SIG-M5 (cell line): ENCODE measurements at places on chromosomes 1 and 21.

- no peak for DNase-seq
Measured at GRCh38 chr1:20454004-20454403, 32.0 kb downstream of the CAMK2N1 start.

GRCh38 chr21:44441581-44442265, 13.6 kb upstream of the LRRC3 start:
- DNase-seq, result no peak

DNA sequence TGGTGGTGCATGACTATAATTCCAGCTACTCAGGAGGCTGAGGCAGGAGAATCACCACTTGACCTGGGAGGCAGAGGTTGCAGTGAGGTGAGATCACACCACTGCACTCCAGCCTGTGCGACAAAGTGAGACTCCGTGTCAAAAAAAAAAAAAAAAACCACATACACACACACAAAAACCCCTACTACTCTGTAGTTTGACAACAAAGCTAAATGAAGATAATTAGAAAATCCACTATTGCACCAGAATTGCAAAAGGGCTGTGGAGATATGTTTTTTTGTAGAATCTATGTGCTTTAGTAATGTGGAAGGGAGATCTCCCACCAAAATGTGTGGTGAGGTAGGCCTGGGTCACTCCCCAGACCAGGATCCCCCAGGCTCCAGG, 32.2 kb upstream of the KHDRBS1 start:
- no peak for DNase-seq

DNA sequence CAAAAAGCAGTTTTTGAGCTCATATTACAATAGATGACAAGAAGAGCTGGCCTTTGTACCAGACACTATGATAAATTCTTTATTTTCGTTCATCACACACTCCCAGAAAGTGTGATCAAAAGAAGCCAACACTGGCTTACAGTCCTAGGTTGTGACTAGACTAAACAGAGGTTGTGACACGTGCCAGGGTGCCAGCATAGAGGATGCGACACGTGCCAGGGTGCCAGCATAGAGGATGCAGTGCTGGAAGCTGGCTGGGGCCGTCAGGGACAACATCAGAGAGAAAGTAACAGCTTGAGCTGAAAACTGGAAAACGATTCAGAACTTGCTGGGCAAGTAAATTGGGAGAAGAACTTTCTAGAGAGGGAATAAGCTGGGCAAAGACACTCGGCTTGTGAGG, 2.2 kb downstream of the MTARC1 start:
- DNase-seq, result no peak

GRCh38 chr1:236175642-236176336, 33.5 kb downstream of the GPR137B start:
- no peak for DNase-seq

DNA sequence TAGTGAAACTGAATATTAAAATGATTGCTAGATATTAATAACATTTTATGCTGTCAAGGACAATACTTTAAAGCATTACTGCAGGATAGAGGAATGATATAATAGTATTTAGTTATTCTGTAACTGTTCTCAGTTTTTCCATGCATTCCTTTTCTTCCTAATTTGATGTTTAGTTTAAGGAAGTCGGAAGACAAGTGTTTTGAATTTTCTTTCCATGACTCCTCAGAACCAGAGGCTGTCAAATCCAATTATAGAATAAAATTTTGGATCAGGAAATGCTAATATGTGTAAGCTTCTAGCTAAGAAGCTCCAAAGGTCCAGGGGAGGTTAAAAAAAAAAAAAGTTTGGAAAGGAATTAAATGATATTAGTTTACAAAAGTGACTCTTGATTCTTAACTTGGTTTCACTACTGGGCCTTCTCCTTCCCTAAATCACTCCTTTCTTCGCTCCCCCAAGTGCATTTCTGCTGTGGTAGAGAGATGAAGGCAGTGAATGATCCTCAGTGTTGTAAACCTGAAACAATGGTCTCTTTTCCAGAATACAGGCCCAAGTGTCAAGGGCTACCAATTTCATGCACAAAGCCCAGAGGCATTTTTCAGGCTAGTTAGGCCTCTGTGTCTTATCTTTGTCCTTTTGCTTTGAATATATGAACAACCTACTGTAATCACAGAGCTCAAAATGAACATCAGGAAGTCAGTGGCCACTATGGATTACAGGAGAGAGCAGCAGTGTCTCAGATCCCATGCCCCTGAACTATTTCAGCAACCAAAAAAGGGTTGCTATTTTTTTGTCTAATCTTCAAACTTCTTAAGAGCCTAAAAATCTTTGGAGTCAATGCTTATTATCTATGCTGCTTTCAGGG, 6.2 kb downstream of the ADSS2 start:
- no peak for DNase-seq

DNA sequence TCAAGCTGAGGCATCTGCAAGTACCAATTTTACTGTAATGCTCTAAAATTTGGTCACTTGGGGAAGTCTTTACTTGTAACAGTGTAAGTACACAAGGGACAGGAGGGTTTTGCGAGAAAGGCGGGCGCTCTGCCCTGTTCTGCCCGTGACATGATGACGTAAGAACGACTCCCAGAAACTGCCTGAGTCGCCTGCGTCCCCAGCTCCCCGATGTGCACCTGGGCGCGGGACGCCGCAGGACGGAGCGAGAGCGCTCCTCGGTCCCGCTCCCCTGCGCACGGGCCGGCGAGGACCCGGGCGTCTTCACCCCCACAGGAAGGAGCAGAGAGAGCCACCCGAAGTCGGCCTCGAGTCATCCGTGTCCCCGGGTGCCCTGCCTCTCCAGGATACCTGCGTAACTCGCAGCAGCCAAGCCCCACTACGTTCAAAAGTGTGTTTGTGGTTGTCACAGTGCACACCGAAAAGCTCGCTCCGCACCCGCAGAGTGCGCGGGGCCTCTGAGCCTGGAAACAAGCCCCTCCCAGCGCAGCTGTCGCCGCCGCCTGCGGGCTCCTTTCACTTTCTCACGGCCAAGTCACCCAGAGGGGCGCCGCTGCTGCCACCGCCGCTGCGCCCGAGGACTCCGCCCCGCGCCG, 3.3 kb upstream of the ZBTB18 start:
- no peak for DNase-seq
